ENCODE measurements at places on chromosomes 7 and 10.

- DNase-seq = no peak
Observed at GRCh38 chr10:79306644-79307220, 40.5 kb upstream of the PPIF start.

GRCh38 chr10:5723692-5724091, 39.1 kb downstream of the TASOR2 start:
- no peak for DNase-seq

DNA sequence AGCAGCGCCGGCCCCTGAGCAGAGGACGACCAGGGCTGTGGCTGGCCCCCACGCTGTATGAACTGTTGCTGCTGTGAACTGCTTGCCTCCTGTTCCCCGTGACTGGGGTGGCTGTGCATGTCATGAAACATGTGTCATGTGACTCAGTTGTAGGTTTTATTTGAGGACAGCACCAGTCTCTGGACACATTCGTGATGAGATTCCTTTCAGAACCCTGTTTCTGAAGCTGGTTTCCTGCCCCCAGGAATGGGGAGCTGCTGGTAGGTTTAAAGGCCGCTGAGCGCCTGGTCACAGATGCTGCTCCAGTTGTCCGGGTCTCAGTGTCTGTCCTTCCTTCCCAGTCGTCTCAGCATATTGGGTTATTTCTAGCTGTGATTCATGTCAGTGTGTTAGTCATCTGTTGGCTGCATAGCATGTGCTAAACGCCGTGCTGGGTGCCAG, 79.1 kb upstream of the PPIF start:
- DNase-seq = peak; percentile 80

GRCh38 chr10:72523062-72523461, 102.8 kb downstream of the MICU1 start:
- DNase-seq = no peak

DNA sequence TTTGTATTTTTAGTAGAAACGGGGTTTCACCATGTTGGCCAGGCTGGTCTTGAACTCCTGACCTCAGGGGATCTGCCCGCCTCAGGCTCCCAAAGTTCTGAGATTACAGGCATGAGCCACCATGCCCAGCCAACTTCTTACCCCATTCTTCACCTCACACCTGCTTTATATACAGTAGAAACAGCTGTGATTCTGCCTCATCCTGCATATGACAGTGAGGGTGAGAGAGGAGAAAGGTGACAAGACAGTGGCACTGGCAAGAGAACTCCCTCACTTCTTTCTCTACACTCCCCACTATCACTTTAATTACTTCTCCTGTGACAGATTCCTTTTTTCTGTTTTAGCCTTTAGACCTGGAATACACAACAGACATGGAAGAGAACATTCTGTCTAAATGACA, 61.8 kb upstream of the CAPZA2 start:
- DNase-seq = no peak

DNA sequence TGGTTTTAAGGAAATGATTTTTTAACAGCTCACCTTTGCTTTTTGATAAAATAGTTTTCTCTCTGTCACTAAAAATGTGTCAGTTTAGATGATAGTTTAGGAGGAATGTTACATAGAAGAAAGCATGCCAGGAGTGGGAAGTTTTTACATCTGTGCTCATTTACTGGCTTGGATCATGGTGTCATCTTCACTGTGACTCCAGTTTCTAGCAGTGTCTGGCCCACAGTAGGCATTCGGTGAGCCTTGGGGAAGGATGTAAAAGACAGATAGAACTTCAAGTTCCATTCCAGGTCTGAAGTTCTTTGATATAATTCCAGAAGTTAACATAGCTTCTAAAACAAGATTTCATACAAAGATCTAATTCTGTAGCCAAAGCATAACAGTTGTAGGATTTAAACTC, 259.2 kb downstream of the BICC1 start:
- DNase-seq = no peak

DNA sequence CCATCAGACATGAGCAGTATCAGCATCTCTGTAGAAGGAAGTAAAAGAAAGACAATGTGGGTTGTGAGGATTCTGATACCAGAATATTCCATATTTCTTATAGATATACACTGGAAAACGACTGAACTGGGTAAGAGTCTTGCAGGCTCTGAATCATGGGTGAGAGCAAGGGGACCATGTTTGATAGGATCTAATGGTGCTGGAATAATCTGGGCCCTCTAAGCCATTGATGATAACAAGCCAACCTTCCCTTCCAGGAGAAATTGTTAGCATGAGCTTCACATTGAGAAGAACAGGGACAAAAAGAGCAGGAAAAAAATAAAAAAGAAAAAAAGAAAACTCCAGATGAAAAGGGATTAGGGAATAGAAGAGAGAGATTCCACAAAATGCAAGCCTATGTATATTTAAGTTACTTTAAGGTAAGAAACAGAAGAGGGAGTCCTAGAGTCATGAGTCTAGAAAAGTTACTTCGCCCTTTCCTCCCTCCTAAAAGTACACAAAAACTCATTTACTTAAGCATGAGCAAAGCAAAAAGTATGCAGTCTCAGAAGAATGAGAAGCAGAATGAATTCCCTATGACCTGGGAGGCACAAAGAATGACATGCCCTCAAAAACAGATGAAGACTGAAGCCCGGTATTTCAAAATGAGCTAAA, 181.9 kb downstream of the TMEM26 start:
- DNase-seq = peak; percentile 68

GRCh38 chr10:50651808-50652207, 28.1 kb upstream of the SGMS1 start:
- peak; percentile 7 for DNase-seq

DNA sequence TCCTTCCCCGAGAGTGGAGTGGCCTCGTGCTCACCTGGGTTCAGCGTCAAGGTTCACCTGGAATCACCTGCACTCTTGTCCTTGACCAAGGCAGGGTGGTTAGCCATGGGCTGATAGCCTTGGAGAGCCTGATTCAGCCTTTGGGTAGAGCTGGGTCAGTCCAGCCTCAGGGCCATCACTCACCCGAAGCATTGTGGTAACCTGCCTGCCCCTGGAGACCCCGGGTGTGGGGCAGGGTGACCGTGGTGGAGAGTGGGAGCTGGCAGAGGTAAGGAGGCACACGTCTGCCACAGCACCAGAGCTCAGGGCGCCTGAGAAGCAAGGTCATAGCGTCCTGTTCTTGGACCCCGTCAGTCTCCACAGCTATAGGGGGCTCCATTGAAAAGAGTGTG, 27.8 kb upstream of the WDFY4 start:
- no peak for DNase-seq

DNA sequence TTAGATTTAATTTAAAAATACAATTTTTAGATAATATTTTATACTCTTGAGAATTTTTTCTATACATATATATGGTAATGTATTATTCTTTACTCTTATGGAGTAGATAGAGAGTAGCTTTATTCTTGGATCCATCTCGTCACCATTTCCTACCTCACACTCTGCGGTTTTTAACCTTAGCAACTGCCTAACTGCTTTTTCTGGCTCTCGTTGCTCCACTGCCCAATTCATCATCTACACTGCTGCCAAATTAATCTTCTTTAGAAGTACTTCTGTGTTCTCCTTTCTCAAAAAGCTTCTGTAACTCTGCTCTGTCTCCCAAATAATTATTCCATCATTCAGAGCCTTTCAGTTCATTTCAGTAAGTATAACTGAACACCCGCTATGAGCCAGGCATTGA, 35.3 kb downstream of the CAPZA2 start:
- DNase-seq = no peak

- DNase-seq = no peak
Observed at GRCh38 chr10:88116481-88116880, 253.1 kb downstream of the PTEN start.
